NCI-H446 (cell line): ENCODE measurements at places on chromosomes 4 and X.

DNA sequence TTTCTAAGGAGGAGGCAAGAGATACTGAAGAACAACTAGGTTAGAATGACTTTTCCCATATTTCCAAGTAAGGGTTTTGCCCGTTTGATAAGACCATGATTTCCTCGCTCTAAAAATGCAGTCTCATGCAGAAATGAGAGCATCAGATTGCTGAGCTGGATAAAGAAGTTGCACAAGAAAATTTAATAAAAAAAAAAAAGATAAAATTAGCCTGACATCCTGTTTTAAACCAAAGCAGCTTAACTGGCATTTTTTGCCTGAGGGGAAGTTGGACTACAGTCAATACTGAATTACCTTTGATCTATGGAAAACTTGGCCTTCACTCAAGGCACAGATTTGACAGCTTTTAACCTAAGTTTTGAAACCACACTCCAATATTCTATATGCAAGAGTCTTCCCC lies 208.4 kb downstream of the GASK1B start:
- peak; percentile 10 for DNase-seq

DNA sequence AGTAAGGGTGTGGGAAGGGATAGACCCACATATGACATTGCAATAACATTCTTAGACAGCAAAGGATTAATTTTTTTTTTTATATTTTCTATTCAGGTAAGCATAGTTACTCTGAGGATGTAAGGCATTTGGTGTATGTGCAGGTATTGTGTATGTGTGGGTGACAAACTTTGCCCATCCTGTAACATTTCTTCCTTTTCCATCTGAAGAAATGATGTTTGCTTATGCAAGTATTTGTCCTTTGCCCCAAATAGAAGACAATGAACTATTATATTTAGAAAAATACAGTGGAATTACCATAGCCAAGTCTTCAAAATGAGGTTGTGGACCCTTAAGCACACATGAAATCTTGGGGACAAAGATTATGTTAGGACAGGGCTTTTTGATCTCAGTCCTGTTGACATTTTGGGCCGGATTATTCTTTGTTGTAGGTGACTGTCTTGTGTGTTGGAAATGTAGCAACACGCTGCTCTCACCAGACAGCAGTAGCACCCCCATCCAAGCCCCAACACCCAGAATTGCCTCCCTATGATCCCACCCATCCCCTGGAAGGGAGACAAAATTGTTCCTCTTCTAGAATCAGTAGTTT lies 1244.7 kb downstream of the STIM2 start:
- DNase-seq: no peak

DNA sequence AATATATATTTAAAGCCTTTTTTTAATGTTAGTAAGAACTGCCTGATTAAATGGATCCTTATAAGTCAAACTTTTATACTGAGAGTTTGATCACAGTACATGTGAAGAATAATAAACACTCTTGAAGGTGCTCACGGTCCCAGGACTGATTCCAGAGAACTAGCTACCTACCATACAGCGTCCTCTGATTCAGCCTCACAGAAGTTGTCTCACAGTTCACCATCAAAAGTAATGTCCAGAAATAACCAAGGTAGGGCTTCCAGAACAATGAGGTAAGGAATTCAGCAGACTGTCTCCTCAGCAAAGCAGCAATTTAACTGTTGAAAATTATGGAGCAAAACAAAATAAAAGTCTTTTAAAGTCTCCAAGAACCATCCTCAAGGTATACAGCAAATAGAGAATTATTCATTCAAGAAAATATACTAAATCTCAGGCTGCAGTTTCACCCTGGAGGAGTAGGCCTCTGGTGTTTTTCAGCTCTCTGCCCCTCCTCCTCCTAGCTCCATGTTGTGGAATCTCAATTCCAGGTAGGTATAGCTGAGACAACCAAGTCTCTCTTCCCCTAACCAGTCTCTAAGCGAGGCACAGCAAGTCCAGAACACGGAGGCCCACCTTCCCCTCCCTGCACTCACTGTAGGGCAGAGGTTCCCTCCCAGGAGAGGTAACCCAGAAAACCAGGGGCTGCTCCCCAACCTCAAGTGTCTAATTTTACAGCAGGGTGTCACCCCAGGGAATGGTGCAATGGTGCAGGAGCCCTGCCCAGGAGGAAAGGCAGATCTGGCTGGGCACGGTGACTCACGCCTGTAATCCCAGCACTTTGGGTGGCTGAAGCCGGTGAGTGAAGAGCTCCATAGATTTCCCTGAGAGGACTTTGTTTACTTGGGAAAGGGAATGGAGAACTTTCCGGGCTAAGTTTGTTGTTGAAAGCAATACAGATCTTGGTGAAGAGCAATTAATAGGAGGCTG lies 28.6 kb downstream of the FAM241A start:
- DNase-seq: no peak

- DNase-seq: no peak
These were observed 27.1 kb upstream of the HOPX start for GRCh38 chr4:56708146-56708545.

- no peak for DNase-seq
These were observed 168.6 kb upstream of the KLF3 start for GRCh38 chr4:38495446-38495845.

GRCh38 chr4:83708500-83709175 lies 172.7 kb downstream of the GPAT3 start:
- no peak for DNase-seq

DNA sequence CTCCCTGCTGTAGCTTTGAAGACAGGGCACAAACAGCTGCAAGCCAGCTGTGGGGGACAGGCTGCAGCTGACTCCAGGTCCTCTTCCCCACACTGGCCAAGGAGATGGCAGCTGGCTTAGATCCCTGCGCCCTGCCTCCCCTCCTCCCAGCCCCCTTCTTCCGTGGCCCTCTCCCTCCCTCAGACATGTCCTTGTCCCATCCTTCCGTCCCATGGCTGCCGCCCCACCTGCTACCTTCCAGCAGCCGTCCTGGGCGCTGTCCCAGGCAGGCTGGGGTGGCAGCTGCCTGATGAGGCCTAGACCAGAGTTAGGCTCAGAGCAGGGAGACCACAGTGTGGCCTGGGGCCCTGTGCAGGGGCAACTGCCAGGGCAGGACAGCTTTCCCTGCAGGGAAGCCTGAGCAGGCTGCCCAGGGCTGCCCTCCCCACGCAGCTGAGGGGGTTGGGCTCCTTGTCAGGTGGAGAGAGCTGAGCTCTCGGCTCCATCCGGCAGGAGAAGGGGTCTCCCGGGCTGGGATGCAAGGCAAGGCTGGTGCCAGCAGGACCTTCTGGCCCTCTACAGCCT lies 3.3 kb upstream of the BGN start:
- DNase-seq: no peak

GRCh38 chr4:7703688-7704087 lies 236.0 kb downstream of the AFAP1 start:
- no peak for DNase-seq

DNA sequence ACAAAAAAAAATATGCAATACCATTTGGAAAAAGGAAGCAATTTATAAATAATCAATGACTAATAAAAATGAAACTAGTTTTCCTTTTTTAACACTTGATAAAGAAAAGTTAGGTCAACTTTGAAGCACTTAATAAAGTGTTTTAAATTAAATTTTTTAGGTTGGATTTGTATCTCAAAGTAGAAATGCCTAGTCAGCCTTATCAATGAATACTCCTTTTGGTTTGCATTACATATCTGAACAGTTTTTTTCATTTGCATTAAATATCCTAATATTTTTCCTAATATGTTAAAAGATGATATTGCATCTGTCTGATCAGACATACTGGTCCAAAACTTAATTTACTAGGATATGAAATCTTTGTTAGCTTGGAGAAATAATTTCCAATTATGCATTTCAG lies 155.8 kb upstream of the ZFP42 start:
- no peak for DNase-seq

DNA sequence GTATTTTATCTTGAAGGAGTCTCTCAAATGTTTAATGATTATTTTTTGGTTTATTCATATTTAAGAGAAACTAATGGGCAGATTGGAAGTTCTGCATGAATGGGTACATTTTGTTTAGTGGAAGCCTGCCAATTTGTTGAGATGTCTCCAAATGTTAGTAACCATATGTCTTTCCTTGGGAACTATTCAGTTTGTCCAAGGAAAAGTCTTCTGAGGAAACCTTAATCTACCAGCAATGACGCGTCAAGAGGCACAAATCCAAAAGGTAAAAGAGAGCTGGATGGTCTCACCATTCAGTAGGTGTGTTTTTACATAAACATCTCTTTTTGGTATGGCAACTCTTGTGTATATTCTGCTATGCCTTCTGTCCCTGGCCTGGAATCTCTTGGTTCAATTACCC lies 37.4 kb upstream of the NDST3 start:
- DNase-seq: peak; percentile 74

GRCh38 chr4:5992171-5992827 lies 25.9 kb downstream of the C4orf50 start:
- DNase-seq: no peak

DNA sequence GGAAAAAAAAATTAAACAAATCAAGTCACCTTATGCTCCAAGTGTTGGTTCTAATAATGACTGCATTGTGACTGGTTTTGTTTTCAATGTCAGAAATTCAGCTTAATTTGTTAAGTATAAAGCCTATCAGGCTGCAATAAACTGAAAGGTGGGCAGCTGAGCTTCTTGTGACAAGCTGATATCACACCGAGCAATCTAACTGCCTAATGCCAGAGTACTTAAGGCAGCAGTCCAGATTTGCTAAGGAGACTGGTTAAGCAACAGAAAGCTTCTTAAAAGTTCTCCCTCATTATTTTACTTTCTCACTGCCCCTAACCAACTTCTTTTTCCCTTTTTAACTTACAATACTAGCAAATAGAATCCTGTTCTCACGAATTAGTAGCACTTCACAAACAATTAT lies 201.0 kb downstream of the MAB21L2 start:
- no peak for DNase-seq

- no peak for DNase-seq
These were observed 510 bp downstream of the HMGB3 start for GRCh38 chrX:150983521-150984168.

DNA sequence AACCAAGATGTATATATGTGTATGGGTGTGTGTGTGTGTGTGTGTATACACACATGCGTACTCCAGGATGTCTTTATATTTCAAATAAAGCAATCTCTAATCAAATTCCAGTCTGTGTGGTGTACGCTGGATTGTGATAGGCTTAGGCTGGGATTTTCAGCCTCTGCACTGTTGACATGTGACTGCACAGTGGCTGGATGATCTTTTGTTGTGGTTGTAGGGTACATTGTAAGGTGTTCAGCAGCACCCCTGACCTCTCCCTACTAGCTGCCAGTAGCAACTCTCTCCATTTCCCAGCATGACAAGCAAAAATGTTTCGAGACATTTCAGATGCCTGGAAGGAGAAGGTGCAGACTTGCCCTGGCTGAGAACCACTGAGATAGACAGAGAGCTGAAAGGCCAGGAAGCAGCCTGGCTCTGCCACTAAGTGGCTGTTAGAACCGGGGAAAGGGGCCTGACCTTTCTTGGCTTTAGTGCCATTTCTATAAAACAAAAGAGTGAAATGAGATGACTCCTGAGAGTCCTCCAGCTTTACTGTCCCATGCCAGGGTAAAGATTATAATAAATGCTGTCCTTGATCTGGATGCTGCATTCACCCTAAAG lies 10.5 kb downstream of the PGM2 start:
- DNase-seq: no peak

DNA sequence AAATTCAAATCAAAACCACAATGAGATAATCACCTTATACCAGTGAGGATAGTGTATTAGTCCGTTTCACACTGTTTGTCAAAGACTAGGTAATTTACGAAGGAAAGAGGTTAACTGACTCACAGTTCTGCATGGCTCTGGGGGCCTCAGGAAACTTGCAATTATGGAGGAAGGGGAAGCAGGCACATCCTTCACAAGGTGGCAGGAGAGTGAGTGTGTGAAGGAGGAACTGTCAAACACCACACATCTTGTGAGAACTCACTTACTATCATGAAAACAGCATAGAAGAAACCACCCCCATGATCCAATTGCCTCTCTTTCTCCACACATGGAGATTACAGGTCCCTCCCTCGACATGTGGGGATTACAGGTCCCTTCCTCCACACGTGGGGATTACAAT lies 54.7 kb upstream of the TRPC5 start:
- DNase-seq: no peak

DNA sequence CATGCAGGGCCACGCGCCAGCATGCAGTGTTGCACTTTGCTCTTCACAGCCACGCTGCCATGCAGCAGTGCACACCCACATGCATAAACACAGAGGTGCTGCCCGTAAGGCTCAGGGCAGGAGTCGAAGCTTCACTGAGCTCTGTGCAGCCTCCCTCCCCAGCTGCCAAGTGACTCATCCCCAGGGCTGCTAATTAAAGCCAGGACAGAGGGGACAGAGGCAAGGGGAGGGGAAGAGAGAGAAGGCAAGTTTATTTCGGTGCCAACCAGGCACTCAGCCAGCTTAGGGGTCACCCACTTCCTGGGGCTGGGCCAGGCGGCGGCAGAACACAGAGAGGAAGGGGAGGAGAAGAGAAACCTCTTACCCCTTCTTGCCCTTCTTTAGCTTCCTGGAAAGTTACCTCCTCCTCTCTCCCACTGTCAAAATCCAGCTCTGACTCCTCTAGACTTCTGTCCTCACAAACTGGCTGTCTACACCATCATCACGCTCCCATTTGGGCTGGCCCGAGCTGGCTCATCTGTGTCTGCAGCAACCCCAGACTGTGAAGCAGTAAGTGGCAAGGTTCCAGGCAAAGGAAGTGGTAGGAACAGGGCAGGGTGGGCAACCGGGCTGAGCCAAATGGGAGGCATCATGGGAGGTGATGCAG lies 6.2 kb upstream of the IQSEC2 start:
- peak; percentile 84 for DNase-seq

DNA sequence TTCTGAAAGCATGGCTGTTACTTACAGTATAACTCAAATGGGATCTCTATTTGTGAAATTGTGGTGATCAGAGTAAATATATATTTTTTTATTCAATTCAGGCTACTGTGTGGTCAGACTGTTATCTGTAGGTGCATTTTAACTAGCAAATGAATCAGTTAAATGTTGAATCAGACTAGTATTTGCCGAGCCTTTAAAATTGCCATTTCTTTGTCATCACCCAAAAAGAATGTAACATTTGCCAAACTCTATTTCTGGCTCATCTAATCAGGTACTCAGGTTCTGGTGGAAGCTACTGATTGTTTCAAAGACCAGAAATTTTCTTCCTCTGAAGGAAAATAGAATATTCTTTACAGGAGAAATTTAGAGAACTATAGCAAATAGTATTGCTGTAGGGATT lies 1.8 kb upstream of the NAA15 start:
- no peak for DNase-seq

GRCh38 chr4:67480810-67481209 lies 64.5 kb downstream of the CENPC start:
- no peak for DNase-seq

GRCh38 chr4:72712997-72713396 lies 144.0 kb upstream of the ADAMTS3 start:
- DNase-seq: no peak

DNA sequence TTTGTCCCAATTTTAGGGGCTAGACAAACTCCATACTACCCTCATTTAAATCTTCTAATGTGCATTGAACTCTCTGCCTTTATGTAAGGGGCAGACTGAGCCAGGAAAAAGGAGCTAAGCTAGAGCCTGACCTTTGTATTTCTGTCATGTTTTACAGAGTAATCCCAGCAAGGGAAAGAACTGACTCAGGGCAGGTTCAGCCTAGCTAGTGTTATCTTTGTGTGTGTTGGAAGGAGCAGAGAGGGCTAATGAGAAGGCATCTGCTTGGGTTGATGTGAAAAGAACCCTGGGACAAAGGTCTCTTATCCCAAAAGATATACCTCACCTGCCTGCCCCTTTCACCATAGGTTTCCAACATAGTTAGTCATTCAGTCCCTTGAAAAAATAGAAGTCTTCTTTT lies 31.7 kb downstream of the IGSF1 start:
- DNase-seq: no peak
